ACHN (cell line): ENCODE measurements at places on chromosomes 4 and X.

DNA sequence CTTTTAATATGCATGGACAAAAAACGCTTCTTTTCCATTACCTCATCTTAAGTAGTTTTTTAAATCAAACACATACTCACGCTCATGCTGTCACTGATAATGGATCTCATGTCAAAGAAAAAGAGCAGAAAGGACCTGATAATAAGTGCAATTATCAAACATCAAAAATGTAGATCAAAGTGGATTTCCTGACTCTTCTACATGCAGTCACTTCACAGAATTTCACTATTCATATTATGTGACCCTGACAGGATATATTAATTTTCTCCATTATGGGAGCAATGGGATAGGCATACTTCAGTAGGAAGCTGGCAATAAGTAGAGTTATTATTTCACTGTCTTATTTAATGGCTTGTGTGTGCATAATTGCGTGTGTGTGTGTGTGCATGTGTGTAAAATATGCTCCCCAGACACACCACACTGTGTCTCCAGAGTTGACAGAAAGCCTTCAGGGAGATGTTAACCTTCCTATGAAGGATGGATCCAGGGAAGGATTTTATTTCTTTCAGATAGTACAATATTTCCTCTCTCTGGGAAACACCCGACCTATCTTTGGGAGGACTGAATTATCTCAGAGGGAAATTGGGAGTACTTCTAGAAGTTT lies 445.2 kb downstream of the SH2D1A start:
- DNase-seq, result no peak

DNA sequence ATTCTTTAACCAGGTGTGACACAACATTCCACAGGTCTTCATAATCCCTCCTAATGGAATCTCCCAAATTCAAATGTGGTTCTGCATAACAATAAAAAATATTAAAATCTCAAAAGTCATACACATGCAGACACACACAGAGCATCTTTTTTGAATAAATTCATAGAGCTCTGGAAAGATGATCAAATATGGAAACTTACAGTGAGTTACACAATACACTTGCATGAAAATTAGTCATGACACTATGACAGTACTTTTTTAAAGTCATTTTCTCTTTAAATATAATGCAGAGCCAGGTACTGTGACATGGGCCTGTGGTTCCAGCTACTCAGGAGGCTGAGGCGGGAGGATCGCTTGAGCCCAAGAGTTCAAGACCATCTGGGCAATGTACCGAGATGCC lies 38.9 kb downstream of the DDX60L start:
- DNase-seq, result no peak

DNA sequence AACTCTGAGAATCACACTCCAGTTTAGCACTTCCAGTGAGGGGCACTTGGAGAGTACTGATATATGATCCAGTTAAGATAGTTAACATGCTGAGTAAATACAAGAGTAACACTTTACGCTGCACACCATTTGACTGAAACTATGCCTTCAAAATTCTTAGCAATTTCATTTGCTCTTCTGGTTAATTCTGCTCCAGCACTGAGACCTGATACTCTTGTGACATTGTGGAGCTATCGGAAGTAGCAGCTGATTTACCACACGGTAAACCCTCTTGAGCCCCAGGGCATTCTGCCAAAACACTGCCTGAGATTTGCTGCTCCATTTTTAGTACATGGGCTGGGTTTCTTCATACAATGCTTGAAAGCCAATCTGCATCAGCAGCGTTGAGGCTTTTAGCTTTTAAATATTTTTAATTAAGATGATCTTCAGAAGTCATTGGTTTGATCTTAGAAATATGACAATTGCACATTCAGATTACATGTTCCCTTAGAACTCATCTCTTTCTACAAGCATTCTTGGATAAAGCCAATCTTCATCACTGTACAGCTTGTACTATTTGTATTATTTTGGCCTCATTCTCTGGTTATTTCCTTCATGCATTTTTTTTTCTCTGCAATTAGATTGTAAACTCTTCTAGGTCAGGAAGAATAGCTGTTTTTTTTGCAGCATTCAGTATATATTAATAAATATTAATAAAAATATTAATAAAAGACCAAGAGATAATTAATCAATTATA lies 67.8 kb upstream of the ETNPPL start:
- DNase-seq, result no peak

- DNase-seq, result no peak
Observed at GRCh38 chrX:9498236-9498635, 33.4 kb downstream of the TBL1X start.

DNA sequence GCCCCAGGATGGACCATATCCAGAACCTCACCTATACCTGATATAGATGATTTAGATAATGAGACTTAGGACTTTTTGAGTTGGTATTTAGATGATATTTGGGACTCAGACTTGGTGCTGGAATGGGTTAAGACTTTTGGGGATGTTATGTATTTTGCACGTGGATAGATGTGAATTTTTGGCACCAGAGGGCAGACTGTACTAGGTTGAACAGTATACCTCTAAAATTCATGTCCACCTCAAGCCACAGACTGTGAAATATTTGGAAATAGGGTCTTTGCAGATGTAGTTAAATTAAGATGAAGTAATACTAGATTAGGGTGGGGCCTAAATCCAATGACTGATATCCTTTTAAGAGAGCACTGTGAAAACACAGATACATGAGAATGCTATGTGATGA lies 15.6 kb downstream of the RBM41 start:
- DNase-seq, result peak; percentile 6

DNA sequence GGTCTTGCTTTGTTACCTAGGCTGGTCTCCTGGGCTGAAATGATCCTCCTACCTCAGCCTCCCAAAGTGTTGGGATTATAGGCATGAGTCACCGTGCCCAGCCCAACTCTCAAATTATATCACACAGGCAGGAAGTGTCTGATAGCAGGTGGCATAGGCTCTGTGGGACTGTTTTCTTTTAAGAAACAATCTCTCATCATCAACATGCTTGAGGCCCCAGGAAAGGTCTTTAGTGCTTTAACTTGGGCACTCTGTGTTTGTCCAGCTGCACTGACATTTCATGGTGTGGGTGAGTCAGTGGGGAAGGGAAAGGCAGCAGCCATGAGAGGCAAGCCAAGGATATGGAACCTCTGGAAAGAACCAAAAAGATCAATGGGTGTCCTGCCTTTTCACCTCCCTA lies 88.1 kb upstream of the TSPAN5 start:
- DNase-seq, result no peak

- no peak for DNase-seq
Observed at GRCh38 chr4:103422467-103423219, 224.5 kb upstream of the CENPE start.

GRCh38 chr4:168374772-168375523 lies 56.4 kb upstream of the DDX60 start:
- DNase-seq, result peak; percentile 64

DNA sequence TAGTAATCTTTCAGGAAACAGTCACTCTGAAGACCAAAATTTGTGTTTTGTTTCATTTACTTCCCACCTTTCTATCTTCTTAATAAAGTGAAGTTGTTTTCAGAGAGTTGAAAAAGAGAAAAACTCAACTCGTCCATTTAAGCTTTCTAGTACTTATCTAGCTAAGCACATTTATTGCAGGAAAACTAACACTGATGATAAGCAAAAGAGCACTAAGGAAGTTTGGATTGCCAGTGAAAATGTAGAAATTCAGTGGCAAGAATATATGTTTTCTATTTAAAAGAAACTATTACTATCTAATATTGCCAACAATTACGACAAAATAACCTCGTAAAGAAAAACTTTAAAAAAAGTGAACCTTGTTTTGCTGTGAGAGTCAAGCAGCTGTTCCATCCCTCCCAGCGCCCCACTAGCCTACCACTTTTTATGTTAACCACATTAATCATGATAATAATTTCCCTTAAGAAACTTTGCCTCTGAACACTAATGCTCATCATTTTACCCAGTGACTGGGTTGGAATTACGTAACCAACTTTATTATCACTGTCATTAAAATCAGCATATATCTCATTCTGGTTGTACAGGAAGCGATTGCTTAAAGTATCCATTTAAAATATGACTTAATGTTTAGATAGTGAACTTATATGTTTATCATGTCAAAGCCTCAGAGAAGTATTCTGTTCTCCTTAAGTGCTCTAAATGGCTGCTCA lies 24.8 kb downstream of the SPRY1 start:
- no peak for DNase-seq

DNA sequence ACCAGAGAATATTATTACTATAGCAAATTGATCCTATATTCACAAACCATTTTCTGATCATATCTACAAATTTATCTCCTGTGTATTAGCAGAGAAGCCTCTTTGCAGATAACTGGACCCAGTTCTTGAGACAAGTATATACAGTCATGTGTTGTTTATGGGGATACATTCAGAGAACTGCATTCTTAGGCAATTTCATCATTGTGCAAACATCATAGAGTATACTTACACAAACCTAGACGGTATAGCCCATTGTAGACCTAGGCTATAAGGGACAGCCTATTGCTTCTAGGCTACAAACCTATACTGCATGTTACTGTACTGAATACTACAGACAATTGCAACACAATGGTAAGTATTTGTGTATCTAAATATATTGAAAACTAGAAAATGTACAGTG lies 152.5 kb upstream of the SPANXN4 start:
- no peak for DNase-seq

GRCh38 chr4:8599091-8599460 lies 6.5 kb downstream of the CPZ start:
- DNase-seq, result no peak

GRCh38 chrX:43718081-43718480 lies 62.0 kb downstream of the MAOA start:
- DNase-seq, result no peak

DNA sequence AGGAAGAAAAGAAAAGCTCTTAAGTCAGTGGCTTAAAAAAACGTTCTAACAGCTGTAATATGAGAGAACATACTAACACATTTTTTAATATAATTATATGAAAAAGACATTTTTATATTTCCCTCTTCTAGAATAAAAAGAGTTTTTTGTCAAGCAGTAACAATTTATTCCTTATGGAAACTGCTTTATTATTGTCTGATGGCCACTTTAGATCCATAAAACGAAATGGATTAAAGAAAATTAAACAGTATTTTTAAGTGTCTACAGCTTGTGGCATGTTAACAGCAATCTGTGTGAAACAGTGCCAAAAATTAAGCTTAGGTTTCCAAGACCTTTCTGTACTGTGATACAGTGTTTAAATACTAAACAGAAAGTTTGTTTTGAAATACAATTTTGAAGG lies 55.5 kb upstream of the TENM3 start:
- DNase-seq, result no peak
